CD4-positive, alpha-beta T cell treated with Interleukin-4 for 1 hour (primary cell): ENCODE measurements at places on chromosomes 2 and 18.

DNA sequence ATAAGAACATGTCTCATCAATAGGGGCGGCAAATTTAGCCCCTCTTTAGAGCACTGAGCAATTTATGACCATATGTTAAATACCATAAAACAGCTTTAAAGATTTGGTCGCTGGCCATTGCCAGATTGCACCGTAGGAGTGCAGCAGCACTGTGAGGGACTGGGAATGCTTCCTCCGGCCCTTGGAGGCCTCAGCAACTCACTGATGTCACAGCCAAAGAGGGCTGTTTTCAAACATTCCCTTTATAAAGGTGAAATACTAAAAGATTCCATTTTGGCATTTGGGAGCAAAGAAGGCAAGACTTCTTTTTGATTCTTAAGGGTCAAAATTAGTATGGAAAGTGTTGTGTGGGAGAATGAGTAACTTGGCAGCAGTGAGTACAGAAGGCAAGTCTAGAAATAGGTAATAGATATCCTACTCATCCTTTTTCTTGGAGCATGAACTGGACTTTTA is 63.7 kb downstream of the BABAM2 start:
- DNase-seq, result no peak

DNA sequence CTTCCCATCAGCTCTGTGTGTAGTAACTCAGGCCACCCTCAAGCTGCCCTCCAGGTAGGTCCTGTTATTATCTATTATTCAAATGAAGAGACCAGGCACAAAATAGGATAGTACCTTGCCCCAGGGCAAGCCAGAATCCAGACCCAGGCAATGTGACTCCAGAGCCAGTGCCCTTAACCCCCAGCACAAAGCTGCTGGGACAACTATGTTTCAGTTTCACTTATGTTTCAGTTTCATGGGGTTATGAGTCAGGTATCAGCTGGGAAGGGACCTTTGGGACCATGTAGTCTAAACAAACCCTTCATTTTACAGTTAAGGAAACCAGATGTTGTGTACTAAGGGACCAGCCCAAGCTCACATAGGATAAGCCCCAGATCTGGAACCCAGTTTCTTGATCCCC is 10.0 kb downstream of the HK2 start:
- DNase-seq, result peak; percentile 46

GRCh38 chr2:217954469-217954868 is 48.3 kb downstream of the TNS1 start:
- no peak for DNase-seq

DNA sequence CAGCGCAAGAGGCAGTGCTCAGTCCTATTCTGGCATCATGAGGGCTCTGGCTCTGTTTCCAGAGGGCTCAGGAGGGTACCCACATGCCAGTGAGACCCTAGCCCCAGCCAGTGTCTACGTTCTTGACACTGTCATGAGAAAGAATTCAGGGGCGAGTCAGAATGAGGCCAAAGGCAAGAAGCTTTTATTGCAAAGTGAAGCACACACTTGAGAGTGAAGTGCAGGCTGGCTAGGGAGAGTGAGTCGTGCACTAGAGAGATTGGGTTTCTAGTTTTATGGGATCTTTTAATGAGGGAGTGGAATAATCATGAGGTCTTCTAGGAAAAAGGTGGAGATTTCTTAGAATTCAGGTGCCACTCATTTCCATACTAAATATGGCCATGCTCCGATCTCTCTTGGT is 164.1 kb downstream of the DCDC2C start:
- DNase-seq, result no peak

DNA sequence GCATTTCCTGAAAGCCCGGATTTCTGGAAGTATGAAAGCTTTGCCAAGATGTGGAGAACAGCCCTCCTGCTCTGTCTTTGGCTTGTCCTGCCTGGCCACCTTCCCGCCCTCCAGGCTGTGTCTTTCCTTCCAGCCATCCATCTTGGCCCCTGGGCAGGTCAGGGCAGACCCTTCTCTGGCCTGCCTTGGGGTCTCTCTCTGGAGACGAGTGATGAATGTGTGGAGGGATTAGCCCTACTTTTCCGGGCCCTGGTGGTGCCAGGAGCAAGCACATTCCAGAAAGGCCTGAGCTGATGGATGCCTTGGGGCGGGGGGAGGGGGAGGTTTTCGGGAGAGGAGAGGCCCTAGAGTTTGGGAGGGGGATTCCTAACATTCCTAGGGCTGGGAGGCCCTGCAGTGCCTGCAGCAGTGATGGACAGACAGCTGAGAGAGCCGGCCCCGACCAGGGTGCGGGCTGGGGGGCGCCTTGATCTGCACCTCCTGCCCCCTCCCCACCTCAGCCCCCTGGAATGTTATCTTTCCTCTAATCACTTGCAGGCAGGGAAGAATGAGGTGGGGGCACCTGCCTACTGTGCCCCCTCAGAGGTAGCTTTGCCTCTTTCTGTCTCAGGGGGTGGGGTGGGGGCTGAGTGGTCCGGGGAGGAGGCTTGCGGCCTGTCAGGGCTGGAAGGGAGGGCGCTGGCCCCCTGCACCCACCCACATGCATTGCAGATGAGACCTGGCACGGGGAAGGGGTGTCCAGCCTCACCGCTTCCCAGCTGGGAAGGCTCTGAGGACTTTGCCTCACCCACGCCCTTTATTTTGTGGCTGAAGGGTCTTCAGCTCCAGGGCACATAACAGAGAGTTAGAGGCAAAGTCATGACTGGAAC is 156.2 kb downstream of the DDX1 start:
- no peak for DNase-seq

DNA sequence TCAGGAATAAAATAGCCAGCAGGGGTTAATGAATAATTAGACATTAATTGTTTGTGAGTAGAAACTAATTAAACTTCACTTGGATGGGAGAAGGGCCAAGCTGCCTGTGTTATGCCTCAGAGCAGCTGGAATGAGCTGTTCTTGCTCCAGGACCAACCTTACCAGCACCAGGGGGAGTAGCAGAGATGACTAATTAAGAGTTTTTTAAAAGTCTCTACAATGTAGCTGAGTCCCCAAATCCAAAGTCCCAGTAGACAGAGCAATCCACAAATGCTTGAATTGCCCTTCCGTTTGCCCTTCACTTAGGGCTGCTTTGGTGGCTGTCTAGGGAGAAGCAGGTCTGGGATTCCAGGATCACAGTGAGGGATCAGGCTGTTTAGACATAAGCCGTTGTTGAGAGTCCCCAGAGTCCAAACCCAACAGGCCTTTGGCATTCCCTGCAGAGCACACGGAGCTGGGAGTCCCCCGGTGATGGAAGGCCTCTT is 59.4 kb downstream of the RHOB start:
- DNase-seq, result no peak

DNA sequence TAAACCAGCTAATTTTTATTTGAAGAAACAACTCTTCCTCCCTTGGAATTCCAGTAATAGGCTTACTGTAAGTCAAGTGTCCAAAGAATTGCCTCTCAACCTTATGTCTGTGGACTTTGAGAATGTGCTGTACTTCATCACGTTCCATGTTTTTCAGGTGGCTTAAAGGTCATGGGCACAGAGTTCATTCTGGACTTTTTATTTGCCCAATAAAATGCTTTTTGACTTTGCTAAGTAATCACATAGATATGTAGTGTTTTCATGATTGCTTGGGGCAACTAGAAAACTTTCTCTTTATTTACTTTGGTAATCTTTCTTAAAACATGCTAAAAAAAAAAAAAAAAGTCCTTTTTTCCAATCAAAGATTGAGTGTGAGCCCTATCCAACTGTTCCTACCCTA is 10.4 kb upstream of the DNAH7 start:
- DNase-seq, result no peak

GRCh38 chr2:185201063-185201462 is 537.5 kb upstream of the FSIP2 start:
- no peak for DNase-seq

DNA sequence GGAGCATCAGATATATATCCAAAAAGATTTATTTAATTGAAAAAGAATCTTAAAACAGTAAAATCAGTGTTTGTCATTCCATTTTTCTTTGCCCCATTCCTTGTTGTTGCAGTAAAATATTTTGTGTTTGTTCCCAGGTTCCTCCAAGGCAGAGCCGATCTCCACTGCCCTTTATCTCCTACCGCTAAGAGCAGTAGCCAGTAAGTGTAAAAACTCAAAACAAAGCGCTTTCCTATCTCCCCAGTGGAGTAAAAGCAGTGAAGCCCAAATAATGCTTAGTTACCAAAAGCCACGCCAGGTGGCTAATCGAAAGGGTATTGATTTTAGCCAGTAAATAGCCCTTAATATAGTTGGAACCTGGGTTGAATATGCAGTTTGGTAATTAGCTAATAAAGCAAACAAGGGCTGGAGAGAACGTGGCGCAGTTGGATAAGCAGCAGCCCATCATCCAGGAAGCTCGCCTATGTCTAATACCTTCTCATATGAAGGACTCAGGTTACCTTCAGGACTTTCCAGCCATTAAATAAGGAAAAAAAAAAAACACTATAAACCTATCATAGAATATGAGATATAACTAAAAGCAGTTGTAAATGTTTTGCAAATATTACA is 12.4 kb upstream of the GPD2 start:
- DNase-seq, result no peak

- DNase-seq, result no peak
Measured at GRCh38 chr2:20622731-20623130, 28.2 kb downstream of the HS1BP3 start.

DNA sequence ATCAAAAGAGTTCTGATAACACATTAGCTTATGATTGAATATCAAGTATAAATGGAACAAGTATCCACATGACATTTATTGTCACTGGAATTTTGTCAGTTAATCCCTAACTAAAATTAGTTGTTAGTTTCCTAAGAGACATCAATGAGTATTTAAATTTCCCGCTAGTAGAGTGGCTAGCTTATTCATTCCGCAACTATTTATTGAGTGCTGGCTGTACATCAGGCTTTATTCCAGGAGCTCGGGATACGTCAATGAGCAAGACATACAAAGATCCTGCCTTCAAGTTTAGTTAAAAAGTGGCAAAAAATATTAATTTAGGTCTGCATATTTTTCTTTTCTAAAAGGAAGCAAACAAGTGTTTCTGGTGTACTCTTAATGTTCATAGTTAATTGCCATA is 59.3 kb downstream of the PRKRA start:
- no peak for DNase-seq

GRCh38 chr2:24400207-24400907 is 40.0 kb upstream of the ITSN2 start:
- no peak for DNase-seq

- no peak for DNase-seq
Measured at GRCh38 chr2:152740743-152741328, 22.4 kb downstream of the ARL6IP6 start.

DNA sequence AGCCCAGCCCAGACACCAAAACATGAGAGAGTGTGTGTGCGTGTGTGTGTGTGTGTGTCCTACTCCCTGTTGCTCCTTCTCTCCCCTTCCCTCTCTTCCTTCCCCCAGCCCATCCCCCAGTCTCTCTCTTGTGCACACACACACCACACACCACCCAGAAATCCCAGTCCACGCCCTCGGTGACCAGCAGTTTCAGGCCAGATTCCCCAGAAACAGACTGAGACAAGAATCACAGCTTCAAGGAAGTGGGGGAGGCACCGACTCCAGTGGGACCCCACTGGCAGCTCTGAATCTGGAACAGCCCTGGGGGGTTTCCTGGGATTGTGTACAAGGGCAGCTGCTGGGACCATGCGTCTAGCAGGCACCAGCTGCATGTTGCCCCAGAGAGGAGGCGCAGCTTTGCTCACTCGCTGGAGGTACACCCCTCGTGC is 113.5 kb downstream of the NDUFA10 start:
- DNase-seq, result peak; percentile 70

- no peak for DNase-seq
Measured at GRCh38 chr2:71646028-71646427, 192.7 kb downstream of the DYSF start.

DNA sequence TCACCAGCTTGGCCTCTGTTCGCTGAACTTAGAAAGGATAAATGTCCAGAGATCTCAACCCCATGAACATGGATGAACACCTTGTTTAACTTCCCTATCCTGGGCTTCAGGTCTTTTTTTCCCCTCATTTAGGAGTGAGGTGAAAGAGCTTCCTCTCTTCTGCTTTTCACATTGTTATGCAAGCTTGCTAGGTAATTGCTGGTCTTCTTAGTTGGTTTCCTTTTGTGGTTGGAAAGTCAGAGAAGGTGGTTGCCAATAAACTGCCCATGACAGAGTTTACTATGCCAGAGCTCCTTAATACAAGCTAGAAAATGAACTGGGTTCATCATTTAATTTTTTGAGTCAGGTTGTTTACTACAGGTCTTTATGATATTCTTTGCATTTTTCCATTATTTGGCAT is 16.6 kb downstream of the SLC9A4 start:
- DNase-seq, result no peak

DNA sequence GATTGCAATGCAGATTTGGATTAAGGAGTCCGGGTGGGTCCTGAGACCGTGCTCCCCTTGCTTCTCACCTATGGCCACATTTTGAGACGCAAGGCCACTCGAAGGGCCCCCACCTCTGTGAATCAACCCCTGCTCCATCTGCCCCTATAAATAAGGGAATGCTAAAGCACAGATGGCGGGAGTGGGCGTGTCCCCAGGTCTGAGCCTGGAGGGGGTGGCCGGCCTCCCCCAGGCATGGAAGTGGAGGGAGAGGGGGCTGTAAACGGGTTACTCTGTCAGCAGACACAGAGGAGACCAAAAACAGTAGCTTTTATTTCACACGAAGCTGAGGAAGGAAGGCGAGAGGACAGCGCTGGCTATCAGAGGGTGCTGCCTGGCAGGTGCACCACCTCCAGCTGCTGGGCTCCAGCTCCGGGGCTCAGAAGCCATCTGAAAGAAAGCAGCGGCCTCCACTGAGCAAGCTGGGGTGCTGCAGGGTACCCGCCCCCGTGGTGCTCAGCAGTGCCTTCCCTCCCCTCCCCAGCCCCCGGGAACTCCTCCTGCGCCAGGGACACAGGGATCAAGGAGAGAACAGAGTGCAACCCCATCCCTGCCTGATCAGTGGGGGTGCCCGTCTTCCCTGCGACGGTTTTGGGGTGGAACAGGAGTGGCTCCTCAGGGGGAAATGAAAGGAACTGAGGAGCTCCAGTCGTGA is 56.7 kb upstream of the RAB6C start:
- DNase-seq, result no peak

DNA sequence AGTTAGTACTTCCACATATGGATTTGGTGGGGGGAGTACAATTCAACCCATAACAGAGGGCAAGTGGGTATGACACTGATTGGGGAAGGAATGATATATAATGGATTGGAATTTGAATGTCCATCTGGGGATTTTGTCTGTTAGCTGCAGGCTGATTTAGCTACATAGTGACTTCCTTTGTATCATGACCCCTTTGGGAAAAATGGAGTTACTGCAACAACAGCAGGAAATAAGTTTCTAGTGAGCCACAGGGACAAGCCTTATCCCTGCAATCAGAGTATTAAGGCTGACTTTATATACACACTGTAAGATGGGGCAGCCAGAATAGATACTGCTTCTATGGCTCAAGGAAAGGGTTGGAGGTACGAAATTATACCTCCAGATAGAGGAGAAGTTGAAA is 404.4 kb upstream of the MEIS1 start:
- no peak for DNase-seq

- no peak for DNase-seq
Measured at GRCh38 chr18:6220129-6220528, 194.6 kb downstream of the L3MBTL4 start.

GRCh38 chr18:11178951-11179549 is 29.7 kb upstream of the PIEZO2 start:
- no peak for DNase-seq

GRCh38 chr18:10453261-10453805 is 1.1 kb upstream of the APCDD1 start:
- no peak for DNase-seq

- DNase-seq, result no peak
Measured at GRCh38 chr2:135132314-135132713, 80.2 kb downstream of the RAB3GAP1 start.

GRCh38 chr2:96344011-96344410 is 8.4 kb downstream of the NCAPH start:
- peak; percentile 69 for DNase-seq
